ENCODE measurements at places on chromosomes 2 and 18. TPM values are rescaled to one million over a fixed set of nuclear protein-coding genes. Genes with fewer than 3 reads are reported as not detected.

Gene CNGA3
- total RNA-seq, result 0.05 TPM

Gene EVX2
- total RNA-seq, result not detected

Gene GKN1
- not detected for total RNA-seq

Gene C2orf42
- total RNA-seq, result 23.8 TPM

Gene RAMP1
- total RNA-seq, result 0.23 TPM

Gene POLR1B
- 26.4 TPM for total RNA-seq

Gene DTNA
- 6.8 TPM for total RNA-seq

Gene UGT1A5
- not detected for total RNA-seq

Gene CD8B2
- total RNA-seq, result not detected

Gene SCN7A
- 0.23 TPM for total RNA-seq

Gene INHBB
- not detected for total RNA-seq

Gene CD207
- total RNA-seq, result not detected

Gene MATN3
- 3.0 TPM for total RNA-seq

Gene CPSF3
- 99.2 TPM for total RNA-seq

Gene LINC00305
- total RNA-seq, result not detected

Gene LTBP1
- total RNA-seq, result 406 TPM

Gene DSG3
- 0.59 TPM for total RNA-seq

Gene CHRND
- not detected for total RNA-seq

Gene MYO5B
- not detected for total RNA-seq

Gene IL1R2
- total RNA-seq, result not detected

Gene PPP3R1
- 29.1 TPM for total RNA-seq

Gene SGPP2
- total RNA-seq, result not detected

Gene AFF3
- total RNA-seq, result 3.8 TPM

Gene THOC1
- 40.6 TPM for total RNA-seq

Gene NAT8
- total RNA-seq, result not detected

Gene DSG1
- total RNA-seq, result not detected

Gene AKAIN1
- total RNA-seq, result not detected

Gene AGXT
- total RNA-seq, result not detected

Gene ALPG
- total RNA-seq, result not detected

Gene PPP4R1
- 97.7 TPM for total RNA-seq

Gene COL5A2
- 1,671 TPM for total RNA-seq

Gene CENPA
- 0.30 TPM for total RNA-seq

Gene UPP2
- not detected for total RNA-seq

Gene ERLEC1
- total RNA-seq, result 287 TPM

Gene GKN2
- not detected for total RNA-seq

Gene ALPP
- total RNA-seq, result not detected

Gene RGPD4
- not detected for total RNA-seq

Gene CHPF
- 687 TPM for total RNA-seq
